RKO (cell line): ENCODE measurements at places on chromosomes 7 and 10.
A peak's percentile ranks its signal among the peaks of the same experiment; 100 is the strongest.

DNA sequence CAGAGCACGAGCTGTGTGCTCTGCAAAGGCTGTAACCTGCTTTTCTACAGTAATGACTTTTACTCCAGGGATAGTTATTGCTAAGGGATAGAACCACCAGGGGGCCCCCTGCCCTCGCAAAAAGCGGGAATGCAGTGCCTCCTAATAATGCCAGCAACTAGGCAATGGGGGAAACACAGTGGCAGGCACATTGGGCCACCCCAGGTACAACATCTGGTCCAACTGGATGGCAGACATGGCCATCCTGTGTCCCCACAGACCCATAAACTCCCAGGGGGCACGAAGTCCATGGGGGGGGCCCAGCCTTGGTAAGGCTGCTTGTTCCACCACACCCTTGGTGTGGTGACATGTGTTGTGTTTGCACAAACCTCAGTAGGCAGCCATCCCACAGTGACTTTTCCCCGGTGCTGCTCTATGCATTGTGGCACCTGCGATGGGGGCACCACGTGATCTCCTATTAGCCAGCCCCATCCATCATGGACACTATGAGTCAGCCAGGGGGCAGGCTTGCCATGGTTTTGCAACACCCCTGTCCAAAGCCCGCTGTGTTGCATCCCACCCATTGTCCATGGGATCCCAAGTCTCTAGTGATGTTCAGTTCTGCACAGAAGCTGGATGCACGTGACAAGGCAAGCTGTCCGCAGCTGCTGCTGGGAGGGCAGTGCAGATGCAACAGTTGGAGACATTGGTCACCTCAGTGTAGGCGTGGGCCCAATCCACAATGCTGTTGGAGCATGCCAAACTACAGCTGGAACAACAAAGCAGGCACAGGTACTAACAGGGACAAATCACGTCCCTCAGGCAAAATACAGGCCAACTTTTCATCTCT, 84.0 kb downstream of the ANLN start:
- DNase-seq, result peak; percentile 34

DNA sequence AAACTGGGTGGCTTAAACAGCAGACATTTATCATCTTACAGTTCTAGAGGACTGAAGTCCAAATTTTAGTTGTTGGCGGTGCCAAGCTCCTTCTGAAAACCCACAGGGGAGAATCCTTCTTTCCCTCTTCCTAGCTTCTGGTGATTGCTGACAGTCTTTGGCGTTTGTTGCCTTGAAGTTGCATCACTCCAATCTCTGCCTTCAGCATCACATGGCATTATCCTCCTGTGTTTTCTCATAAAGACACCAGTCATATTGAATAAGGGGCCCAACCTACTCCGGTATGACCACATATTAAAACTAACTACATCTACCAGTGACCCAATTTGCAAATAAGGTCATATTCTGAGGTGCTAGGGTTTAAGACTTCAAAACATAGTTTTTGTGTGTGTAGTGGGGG, 472.1 kb upstream of the IGFBP3 start:
- no peak for DNase-seq

GRCh38 chr7:39086638-39087360, 109.1 kb downstream of the POU6F2 start:
- DNase-seq, result no peak

- no peak for DNase-seq
Measured at GRCh38 chr10:58838561-58839208, 326.0 kb downstream of the BICC1 start.

DNA sequence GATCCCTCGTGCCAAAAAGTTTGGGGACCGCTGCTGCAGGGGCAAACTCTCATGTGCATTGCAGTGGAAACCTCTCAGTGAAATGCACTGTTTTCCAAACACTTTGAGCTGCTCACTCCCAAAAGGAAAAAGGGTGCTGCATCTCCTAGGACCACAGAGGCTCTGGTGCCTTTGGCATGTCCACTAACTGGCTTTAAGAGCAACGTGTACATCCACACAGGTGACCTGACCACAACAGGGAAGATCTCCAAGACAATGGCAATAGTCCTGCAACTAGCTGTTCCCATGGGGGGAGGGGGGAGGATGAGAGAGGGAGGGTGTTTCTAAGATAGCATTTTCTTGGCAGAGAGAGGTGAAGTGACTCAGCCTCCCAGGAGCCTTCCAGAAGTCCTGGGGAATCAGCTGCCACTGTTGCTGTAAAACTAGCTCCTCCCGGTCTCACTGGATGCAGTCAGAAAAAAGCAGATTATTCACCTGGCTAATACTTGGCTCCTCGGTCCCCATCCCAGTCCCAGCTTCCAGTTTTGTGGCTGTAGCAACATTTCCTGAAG, 181.7 kb downstream of the HECW1 start:
- DNase-seq, result no peak

DNA sequence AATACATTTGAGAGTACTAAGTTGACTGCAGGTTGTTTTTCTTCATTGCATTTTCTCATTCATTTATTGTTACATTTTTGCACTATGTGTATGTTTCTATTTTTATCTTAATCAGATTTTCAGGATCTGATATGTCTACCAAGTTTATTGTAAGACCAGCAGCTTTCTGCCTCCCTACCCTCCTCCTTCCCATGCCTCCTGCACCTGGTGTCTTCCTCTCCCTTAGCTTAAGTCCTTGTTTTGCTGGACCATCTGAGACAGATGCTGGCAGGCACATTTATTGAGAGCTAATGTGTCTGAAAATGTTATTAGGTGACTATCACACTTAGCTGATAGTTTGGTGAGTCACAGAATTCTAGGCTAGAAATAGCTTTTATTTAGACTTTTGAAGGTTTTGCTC, 79.6 kb downstream of the ANLN start:
- DNase-seq, result no peak

GRCh38 chr10:81944609-81945008, 69.6 kb downstream of the NRG3 start:
- no peak for DNase-seq

DNA sequence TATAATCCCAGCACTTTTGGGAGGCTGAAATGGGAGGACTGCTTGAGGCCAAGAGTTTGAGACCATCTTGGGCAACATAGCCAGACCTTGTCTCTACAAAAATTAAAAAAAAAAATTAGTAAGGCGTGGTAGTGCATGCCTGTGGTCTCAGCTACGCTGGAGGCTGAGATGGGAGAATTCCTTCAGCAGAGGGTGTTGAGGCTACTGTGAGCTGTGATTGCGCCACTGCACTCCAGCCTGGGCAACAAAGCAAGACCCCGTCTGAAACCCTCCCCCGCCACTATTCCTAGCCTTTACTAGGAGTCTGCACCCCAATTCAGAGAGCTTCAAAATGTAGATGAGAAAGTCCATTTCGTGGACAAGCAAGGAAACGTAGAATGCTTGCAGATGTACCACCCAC, 95.2 kb downstream of the PRPF18 start:
- DNase-seq, result no peak

DNA sequence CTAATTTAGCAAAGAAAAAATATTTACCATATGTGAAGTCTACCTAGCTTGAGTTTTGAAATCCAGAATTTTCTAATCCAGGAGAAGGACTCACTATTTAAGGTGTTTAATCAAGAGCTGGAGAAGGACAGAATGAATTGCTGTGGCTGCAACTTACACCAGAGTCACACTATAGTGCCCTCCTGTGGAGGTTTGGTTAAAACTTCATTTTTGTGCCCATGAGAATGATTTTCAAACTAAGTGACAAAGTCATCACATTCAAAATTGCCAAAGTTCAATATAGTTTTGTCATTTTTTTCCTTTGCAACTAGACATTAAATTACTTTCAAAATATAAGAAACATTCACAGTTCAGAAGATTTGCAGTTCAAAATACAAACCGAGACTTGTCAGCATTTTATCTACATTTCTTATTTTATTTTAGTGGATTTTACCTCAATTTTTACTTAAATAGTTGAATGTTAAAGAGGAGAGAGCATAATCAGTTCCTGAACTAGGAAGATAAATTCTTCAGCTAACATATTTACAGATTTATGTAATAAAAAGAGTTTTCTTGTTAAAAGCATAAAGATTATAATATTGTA, 70.7 kb downstream of the CABCOCO1 start:
- DNase-seq, result peak; percentile 53

DNA sequence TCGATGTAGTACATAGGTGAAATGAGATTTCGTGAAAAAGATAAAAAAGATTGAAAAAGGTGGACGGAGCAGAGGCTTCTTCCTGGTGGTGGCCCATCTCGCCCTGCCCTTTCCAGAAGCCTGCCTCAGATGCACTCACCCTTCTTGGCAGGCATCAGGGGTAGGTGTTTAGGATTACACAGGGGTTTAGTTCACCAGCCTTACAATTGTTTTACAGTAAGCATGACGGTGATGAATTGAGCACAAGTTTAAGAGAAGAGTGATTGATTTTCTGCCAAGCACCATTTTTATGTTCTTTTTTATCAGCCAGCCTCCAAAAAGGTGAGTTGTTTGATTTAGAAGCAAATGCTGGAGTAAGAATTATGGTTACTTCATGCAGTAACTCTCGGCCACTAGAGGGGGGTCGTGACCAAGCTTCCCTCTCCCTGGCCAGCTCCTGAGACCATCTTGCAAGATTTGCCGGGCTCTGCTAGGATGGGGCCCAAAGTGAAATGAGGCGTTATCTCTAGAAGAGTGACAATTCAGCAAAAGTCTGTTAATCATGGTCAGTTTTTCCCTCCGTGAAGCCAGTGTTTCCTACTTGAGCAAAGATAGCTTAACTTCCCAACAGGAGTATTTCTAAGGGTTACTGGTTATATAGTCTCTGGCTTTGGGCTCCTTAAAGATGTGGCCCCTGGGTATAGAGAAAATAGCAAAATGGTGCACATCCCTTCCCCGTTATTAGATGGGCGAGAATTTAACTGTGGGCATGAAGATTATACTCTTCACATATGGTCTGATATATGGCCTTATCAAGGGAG, 228.8 kb downstream of the BMPER start:
- DNase-seq, result peak; percentile 60

DNA sequence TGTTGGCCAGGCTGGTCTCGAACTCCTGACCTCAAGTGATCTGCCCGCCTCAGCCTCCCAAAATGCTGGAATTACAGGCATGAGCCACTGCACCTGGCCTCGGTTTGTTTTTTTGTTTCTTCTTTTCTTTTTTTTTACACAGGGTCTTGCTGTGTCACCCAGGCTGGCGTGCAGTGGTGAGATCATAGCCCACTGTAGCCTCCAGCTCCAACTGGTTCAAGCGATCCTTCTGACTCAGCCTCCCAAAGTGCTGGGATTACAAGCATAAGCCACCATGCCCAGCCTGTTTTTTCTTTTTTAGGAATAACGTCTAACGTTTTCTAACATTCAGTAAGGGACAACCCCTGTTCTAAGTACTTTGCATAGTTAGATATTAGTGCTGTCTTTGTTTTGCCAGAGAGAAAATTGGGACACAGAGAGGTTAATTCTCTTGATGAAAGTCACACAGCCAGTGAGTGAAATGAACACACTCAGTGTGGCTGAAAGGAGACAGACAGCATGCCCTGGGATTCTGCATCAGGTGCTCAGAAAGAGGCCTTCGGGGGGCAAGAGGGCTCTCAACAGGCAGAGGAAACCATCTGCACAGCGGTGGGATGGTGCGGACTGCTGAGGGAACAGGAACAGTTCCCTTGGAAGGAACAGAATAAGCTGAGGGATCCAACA, 4.3 kb downstream of the LIMK1 start:
- no peak for DNase-seq
